ENCODE measurements at places on chromosomes 1 and 21. TPM values are rescaled to one million over a fixed set of nuclear protein-coding genes. Genes with fewer than 3 reads are reported as not detected.

The MTX1 gene
- 101 TPM for total RNA-seq

The UBASH3A gene
- total RNA-seq = not detected

The LDLRAD2 gene
- not detected for total RNA-seq

The ANGEL2 gene
- total RNA-seq = 23.1 TPM

The FCRL2 gene
- total RNA-seq = not detected

The GBP4 gene
- total RNA-seq = 0.07 TPM

The RIPPLY3 gene
- total RNA-seq = 1.1 TPM

The VTCN1 gene
- 0.35 TPM for total RNA-seq

The RPRD2 gene
- 9.6 TPM for total RNA-seq

The SLFNL1 gene
- total RNA-seq = under 0.01 TPM

The PANK4 gene
- 31.5 TPM for total RNA-seq

The FAM151A gene
- total RNA-seq = not detected

The NEGR1 gene
- 0.05 TPM for total RNA-seq

The UBE2U gene
- not detected for total RNA-seq

The LMOD1 gene
- not detected for total RNA-seq

The VSIG8 gene
- 0.05 TPM for total RNA-seq

The SLX9 gene
- 37.9 TPM for total RNA-seq

The DISP1 gene
- total RNA-seq = 0.99 TPM

The CD1D gene
- total RNA-seq = 2.0 TPM

The ZNF648 gene
- not detected for total RNA-seq

The PTGFR gene
- total RNA-seq = 0.05 TPM

The IGSF9 gene
- 44.1 TPM for total RNA-seq

The SPRR2B gene
- not detected for total RNA-seq

The HSD3B1 gene
- total RNA-seq = not detected

The FCAMR gene
- total RNA-seq = not detected

The CRYBG2 gene
- total RNA-seq = 72.4 TPM

The FABP3 gene
- total RNA-seq = 0.42 TPM

The SH2D1B gene
- not detected for total RNA-seq

The LIN28A gene
- not detected for total RNA-seq

The SEC16B gene
- 0.42 TPM for total RNA-seq

The ACTN2 gene
- not detected for total RNA-seq
